Neural progenitor cell (in vitro differentiated cells): ENCODE measurements at places on chromosomes 7 and 10.

- no peak overlapping the region for H3K4me3 ChIP-seq
- no peaks in the 10 kb centered on the region for H3K36me3 ChIP-seq
- peaks cover 46% of the 10 kb centered on the region for H3K4me1 ChIP-seq
- no peaks in the 10 kb centered on the region for H3K27me3 ChIP-seq
- no peak overlapping the region for H3K27ac ChIP-seq
Observed at GRCh38 chr10:118264838-118265470, 77.2 kb downstream of the FAM204A start.

DNA sequence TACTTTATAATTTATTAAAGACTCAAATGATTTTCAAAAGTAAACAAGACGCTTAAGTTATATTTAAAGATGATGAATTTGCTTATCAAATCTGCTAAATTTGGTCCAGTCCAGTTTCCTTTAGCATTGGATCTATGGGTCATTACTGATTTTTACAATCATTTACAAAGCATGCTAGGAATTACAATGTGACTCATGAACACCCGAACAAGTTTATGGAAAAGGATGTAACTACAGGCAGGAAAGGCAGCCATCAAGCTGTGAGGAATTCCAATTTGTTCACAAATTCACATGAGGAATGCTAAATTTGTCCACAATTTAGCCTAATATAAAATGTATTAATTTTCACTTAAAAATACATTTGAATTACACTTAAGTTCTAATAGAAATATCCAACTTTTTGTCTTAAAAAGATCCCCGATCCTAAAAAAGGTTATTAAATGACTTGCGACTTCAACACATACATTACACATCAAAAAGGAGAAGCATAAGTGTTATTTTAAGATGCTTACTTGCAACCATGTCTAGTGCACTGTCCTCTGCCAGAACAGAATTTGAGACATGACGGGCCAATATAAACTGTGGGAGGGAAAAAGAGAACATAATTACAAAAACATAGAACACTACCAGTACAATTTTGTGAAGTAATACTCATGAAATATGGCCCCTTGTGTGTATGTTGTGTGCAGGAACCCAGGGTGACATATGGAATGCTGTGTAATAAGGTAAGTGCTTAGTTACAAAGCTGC is 194.2 kb upstream of the SLC26A5 start:
- H3K4me3 ChIP-seq: no peak overlapping the region
- H3K4me1 ChIP-seq: no peaks in the 10 kb centered on the region
- no peak overlapping the region for H3K27ac ChIP-seq

DNA sequence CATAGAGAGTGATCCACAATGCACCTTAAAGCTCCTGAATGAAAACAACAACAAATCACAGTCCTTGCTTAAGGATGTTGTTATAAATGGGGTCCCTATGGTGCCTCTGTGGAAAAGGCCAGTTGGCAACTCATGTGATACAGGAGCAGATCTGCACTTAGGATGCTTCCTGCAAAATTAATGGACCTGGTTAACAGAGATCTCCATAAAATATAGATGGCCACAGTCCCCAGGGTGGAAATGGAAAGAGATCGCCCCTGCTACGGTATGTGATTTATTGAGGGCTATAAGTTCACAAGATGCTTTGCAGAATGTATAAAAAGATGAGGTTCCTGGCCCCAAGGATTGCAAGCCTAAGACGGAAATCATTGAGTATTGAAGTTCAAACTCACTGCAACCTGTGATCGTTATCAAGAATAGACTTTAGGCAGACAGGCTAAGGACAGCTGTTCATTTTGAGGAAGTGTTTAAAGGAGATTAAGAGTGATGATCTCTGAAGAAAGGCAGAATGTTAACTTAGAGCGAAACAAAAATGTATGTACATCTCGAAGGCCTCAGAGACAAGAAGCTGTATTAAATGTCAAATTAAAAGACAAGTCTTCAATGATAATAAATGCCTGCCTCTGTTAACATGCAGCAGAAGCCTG is 174.1 kb upstream of the PLPP4 start:
- no peaks in the 10 kb centered on the region for H3K36me3 ChIP-seq
- no peaks in the 10 kb centered on the region for H3K27me3 ChIP-seq
- DNase-seq: no peak

DNA sequence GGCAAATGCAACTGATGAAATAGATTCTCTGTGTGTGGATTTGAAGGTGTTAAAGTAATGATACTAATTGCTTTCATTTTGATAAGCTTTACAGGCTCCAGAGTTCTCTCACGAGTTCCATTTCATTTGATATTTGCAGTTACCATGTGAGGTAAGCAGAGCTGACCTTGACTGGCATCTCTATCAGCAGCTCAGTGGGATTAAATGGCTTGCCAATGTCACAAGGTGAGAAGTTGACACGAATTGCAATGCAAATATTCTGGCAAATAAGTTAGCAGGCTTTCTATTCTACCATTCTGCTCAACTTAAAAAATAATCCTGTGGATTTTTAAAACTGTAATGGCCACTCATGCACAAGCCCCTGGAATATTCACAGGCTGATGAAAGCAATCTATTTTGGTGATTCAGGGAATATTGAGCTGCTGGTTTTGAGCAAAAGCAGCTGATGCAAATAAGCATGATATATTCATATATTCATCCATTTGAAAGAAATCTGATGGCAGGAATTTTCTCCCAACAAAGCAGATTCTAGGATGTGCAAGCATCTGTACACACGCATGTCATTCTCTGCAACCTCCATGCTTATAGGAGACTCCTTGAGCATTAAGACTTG is 64.5 kb upstream of the ANKRD1 start:
- H3K36me3 ChIP-seq: no peaks in the 10 kb centered on the region
- no peaks in the 10 kb centered on the region for H3K27me3 ChIP-seq
- H3K27ac ChIP-seq: no peak overlapping the region
